ENCODE measurements at places on chromosomes 5 and 9.

- no peak for DNase-seq
These were observed 303.0 kb upstream of the TLE4 start for GRCh38 chr9:79268806-79269205.

DNA sequence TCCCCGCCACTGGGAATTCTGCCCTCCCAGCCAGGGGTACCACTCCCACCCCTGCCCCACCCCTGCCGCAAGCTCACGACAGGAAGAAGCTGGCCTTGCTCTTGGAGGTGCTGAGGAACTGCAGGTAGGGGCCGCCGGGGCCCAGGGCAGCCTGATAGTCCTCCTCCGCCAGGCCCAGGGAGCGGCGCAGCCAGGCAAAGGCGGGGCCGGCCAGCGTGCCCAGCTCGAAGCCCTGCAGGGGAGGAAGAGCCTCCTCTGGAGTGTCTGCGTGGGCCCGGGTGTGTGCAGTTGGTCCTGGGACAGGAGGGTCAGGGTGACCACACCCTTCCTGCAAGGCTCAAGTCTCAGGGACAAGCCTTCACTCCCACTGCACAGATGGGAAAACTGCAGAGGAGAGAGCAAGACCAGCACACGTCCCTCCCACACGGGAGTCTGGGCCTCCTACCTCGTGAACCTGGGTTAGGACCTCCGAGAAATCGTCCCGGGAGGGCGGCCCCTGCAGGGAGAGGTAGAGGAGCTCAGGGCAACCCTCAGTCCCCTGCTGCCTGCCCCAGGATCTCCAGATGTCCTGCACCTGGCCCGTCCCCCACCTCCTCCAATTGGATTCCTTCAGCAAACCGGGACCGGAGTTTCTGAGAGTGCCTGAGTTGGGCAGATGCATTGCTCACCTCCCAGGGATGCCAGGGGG, 2.4 kb downstream of the PIP5KL1 start:
- no peak for DNase-seq

DNA sequence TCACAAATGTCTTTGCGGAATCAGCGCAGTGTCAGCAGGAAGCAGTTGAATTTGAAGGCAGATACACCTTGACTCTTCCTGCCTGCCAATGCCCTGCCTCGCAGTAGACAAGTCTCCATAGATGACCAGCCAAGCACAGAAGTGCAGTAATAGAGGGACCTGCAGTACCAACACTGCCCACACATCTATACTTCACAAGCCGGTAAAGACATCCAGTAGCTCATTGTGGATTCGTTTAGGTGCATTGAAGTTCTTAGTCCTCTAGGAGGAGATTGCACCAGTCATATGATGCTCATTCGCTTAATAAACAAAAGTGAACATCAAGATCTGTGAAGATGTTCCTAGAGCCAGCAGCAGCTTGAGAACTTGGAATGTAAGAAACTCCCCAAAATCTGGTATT, 7.1 kb upstream of the IFNA2 start:
- no peak for DNase-seq

DNA sequence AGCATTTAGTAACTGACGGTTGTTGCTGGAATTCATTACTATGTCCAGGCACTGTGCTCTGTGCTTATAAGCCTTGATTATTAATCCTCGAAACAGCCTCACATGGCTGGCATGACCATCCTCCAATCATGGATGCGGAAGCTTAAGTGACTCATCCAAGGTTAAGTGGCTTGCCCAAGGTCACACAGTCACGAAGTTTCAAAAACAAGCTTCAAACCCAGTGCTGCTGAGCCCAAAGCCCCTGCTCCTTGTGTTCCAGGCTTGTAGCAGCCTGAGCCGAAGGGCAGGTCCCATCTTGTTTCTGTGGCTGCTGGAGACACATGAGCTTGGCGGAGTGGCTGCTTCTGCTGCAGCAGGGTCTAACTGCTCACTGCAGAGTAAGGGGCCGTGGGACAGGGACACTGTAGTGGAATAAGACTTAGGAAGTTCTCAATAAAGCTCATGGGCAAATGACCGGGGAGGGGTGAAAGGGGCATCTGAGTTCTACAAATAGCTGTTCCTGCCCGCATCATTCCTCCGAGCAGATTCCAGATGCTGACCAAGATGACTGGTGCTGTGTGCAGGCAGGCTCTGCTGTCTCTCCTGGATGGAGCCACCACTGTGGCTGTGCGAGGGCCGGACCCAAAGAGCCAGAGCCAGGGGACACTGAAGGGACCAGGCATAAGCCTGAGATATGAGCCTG, 32.4 kb downstream of the WHRN start:
- DNase-seq: no peak

DNA sequence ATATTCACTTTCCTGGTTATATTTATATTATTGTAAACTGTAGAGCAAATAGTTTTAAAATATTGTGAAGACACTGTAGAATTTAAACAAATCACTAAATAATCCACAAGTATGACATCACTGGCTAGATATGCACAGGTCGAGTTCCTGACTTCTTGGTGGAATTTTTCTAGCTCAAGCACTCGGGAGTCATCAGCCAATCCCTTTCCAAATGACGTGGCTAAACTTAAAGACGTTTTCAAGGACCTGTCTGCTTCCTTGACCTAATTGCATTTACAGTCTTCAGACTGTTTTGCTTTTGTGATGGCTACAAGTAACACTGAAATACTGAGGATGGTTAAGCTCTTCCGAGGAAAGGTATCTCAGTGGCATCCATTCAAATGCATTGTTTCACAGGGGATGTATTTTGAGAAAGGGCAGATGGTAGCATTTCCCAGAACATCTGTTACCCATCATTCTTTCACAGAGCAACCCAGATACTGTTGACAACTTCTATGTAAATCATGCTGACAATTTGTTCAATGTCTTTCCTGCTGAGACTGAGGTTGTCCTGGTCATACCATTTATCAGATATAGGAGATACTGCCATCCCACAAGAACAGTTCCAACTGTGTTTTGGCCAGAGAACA, 262.8 kb downstream of the CDH10 start:
- DNase-seq: no peak
